ENCODE measurements at places on chromosomes 7 and 10. TPM values are rescaled to one million over a fixed set of nuclear protein-coding genes. Genes with fewer than 3 reads are reported as not detected.

CCL24 gene
- not detected for total RNA-seq

DNA sequence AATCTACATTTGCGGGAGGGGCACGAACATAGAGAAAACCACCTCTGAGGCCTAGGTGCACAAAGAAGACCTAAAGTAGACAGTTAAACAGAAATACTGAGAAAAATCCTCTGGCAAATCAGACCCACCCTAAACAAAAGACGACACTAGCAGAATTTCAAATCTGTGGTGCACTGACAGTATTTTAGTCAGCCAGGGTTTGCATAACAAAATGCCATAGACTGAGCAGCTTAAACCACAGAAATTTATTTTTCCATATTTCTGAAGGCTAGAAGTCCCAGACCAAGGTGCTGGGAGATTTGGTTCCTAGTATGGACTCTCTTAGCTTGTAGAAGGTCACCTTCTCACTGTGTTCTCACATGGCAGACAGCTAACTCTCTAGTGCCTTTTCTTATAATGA, 26.3 kb downstream of the IPMK start:
- no peak for DNase-seq

DNA sequence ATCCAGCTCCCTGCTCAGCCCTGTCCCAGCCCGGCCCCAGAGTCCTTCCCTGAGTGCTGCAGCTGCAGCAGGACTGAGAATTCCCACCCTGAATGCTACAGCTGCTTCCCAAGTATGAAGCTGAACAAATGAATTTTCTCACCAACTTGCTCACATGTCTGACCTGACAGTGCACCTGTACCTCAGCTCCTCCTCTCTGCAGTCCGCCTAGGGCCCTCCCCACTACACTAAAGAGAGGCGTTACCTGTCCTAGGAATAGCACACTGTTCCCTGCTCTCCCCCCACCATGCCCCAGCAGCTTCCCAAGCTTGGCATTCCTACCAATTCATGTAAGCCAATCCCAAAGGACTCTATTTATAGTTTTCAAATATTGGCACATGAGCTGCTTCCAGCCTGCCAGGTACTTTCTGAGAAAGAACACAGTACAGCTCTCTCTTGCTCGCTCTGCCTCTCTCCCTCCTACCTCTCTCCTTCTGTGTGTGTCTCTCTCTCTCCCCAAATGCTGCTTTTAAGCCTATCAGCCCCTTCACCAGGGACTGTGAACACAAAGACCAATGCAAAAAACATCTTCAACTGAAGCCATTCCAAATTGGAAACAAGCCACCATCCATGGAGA, 400.1 kb downstream of the TNS3 start:
- DNase-seq, result no peak

DNA sequence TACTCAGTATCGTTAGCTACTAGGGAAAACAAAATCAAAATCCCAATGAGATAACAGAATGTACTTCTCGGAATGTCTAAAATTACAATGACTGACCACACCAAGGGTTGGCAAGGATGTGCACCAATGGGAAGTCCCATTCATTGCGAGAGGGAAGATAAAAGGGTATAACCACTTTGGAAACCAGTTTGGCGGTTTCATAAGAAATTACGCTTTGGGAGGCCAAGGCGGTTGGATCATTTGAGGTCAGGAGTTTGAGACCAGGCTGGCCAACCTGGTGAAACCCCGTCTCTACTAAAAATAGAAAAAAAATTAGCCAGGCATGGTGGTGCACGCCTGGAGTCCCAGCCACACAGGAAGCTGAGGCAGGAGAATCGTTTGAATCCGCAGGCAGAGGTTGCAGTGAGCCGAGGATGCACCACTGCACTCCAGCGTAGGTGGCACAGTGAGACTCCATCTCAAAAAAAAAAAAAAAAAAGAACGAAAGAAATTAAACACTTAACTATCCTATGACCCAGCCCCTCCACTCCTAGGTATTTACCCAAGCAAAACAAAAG, 7.6 kb downstream of the HACD1 start:
- no peak for DNase-seq

- no peak for DNase-seq
Measured at GRCh38 chr7:17155529-17155928, 142.9 kb upstream of the AHR start.

DNA sequence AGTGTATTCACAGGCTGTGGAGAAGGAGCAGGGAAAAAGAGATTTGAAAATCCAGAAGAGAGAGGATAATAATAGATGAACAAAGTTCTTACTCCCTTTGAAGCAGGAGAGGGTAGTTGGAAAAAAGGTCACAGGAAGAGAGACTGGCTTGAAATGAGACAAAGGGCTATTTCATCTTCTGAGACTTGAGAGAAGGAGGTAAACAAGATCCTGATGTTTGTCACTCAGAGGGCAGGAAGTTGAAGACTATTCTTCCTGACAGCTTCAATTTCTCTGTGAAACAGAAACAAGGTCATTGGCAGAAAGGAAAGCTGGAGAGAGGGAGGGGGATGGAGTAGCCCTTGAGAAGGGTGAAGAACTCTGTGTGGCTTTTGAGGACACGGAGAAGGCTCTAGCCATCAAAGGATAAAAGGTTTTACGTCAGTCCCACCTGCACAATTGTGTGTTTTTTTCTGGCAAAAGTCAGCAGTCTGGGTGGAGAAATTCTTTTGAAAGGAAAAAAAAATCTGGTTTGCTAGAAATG, 216.1 kb upstream of the STEAP4 start:
- DNase-seq, result no peak

- DNase-seq, result no peak
Measured at GRCh38 chr7:43879477-43879876, 10.2 kb upstream of the MRPS24 start.

GRCh38 chr7:96648784-96649183, 60.9 kb downstream of the SEM1 start:
- DNase-seq, result no peak

RBP3 gene
- not detected for total RNA-seq

Data from CD8-positive, alpha-beta T cell (primary cell).